ENCODE measurements at places on chromosomes 16 and 17.

DNA sequence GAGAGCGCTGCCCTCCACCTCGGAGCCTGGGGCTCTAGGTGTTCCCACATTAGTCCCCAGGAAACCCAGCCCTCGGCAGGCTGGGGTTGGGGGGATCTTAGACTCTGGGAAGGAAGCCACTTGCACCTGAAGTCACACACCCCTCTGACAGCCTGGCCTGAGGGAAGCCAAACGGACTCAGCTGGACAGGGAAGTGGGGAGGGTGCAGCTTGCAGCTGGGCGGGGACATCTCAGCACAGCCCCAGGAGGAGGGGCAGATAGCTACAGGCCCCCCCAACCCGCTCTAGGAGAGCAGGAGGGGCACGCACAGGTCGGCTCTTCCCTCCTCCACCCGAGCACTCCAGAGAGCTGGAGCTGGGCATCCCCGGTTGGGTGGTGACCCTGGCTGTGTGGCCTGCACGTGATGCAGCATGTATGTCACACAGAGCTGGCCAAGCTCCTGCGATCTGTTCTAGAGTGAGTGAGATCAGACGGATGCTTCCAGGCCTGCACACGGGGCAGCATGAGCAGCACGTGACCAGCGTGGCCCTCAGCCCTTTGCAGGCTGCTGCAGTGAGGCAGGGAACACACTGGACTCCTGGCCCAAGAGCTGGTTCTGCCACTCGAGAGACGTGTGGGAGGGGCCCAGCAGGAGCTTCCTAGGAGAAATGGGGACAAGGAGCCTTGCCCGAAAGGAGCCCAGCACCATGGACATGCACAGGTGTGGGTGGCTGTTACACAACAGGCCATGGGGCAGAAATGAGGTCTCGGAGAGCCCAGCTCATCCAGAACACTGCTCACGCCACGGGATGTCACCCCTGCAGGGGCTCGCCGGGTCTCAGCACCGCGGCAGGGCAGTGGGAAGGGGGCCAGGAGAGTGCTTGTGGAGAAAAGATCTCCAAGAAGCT, 15.4 kb downstream of the KIFC3 start:
- no peak for DNase-seq

GRCh38 chr16:86046026-86046425, 147.1 kb downstream of the IRF8 start:
- DNase-seq: no peak

GRCh38 chr17:40106760-40107521, 6.6 kb upstream of the NR1D1 start:
- DNase-seq: no peak

DNA sequence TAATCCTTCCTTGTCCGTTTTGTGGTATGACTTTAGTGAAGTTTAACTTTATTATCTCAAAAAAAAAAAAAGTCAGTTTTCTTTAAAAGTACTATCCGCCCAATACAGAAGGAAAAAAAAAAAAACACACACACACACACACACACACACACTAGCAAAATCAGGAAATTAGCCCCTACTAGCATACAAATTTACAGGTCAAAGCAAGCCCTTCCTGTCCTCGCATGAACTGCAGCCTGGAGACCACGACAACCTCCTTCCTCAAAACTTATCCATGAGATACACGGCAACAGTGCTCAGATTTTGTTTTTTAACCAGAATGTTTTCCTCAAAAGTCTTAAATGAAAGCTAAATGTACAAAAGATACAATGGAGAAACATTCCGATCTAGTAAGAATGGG, 16.2 kb downstream of the NCOR1 start:
- DNase-seq: no peak

DNA sequence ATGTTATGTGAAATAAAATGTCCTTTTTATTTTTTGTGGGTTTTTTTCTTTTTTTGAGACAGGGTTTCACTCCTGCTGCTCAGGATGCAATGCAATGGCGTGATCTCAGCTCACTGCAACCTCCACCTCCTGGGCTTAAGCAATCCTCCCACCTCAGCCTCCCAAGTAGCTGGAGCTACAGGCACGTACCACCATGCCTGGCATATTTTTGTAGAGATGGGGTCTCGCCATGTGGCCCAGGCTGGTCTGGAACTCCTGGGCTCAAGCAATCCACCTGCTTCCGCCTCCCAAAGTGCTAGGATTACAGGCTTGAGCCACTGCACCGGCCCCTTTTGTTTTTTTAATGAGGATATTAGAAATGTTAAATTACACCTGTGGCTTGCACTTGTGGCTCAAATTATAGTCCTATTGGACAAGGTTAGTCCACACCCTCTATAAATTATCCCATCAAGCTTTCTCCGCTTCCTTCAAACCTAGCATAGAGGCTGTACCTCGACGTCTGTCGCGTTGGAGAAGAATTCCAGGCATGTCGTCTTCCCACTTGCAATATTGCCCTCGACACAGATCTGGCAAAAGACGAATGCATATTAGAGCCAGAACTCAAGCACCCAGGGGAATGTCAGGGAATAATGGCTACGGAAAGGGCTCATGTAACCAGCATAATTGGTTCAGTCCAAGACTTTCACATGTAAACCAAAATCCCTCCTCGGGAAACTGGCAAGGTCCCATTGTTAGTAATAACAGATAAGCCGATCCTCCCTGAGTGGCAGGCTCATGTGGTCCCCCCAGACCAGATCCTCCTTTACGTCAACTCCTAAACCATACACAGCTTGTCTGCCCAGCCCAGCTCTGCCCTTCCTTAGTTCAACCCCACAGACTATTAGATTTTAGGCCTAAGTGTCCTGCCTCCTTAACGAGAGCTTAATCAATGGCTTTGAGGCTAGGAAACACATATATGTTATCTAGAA, 8.2 kb downstream of the TK2 start:
- no peak for DNase-seq

- no peak for DNase-seq
Observed at GRCh38 chr16:58201163-58201562, 3.3 kb upstream of the CSNK2A2 start.

DNA sequence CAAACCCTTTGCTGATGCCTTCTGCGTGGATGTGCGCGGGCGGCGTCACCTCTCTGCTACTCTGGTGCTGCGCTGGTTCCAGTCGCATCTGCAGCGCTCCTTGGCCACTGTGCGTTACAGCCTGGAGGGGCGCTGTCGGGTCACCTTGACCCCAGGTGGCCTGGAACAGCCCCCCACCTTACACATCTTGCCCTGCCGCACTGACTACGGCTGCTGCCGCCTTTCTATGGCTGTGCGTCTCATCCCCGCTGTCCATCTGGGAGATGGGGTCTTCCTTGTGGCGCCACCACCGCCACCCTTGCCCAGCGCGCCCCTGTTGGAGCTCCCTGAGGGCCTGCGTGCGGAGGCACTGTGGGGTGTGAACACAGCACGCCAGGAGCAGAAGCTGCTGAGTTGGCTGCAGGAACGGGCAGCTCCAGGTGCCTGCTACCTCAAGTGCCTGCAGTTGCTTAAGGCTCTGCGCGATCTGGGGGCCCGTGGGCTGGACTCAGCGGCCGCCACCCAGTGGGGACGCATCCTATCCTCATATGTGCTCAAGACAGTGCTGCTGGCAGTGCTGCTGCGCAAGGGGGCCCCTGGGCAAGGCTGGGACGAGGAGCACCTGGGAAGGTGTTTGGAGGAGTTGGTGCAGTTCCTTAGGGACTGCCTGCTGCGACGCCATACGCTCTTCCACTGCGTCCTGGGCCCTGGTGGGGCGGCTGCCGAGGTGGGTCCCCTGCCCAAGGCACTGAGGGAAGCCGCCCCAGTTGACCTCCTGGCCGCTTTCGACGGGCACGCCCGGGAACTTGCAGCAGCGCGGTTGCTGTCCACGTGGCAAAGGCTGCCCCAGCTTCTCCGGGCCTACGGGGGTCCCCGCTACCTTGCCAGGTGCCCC, 1.6 kb downstream of the ITPRIPL2 start:
- DNase-seq: no peak

GRCh38 chr16:9112844-9113186, 21.4 kb downstream of the HAPSTR1 start:
- no peak for DNase-seq

DNA sequence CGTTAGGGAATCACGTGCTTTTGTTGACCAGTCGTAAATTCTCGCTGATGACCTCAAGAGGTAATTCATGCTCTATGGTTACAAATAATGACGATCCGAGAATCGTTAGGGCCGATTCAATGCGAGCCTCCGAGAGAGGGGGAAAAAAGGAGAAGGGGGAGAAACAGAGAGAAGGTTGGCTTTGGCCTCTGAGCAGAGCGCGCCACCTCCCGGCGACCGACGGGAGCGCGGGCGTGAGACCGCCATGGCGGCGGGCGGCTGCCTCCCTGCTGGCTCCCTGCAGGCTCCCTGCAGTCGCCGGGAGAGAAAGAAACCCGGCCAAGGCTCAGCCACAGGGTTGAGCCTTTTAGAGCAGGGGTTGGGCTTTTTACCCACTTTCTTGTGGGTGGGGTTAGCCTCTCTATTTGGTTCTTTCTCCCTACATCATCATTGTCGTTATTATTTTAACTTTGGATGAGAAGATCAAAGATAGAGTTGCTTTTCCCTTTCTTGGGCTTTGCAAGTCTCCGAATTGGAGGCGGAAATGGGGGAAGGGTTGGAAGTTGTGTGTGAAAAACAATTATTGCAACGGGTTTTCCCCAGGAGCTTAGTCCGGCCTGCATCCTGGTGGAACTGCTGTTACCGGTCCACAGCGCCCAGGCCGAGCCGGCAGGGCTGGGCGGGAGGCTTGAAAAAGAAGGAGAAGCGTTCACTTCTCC, 410 bp upstream of the HOXB5 start:
- peak; percentile 97 for DNase-seq

DNA sequence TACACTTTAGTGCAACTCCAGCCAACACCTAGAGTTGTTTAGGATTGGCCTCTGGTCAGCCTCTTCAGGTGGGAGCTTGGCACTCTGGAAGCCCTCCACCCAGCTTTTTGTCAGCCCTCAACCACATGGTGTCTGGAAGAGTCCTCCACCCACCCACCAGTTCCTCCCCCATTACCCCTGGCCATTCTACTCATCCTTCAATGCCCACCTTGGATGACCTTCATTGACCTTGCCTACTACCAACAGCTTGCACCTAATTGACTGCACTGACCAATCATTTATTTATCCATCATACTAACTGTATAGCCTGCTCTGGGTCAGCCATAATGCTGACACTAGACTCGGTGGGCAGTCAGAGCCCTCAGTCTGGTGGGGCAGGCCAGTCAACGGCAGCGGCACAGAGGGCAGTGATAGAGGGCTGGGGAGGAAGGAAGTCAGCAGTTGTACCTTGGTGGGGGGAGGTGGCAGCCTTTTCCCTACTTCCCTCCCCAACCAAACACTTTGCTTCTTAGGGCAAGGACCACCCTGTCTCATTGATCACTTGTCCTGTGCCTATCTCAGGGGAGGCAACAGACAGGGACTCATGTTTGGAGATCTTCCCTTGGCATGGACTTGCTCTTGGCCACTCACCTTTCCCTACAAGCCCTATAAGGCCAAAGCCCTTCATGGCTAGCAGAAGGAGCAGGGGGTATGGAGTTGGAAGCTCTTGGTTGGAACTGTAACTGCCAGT, 29.3 kb downstream of the SLC13A5 start:
- no peak for DNase-seq

DNA sequence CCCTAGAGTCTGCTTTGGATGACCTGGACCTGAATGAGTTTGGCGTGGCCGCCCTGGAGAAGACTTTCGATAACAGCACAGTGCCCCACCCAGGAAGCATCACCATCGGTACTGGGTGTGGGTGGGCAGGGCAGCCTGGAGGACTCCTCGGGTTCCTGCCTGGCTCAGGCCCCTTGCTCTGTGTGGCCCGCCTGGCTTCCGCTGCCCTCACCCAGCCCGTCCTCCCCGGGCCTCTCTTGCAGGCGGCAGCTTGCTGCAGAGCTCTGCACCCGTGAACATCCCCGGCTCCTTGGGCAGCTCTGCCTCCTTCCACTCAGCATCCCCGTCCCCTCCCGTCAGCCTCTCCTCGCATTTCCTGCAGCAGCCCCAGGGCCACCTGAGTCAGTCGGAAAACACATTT, 24.5 kb downstream of the UNC13D start:
- DNase-seq: no peak

GRCh38 chr17:61599608-61600007, 8.6 kb upstream of the NACA2 start:
- DNase-seq: no peak
